Activated naive CD4-positive, alpha-beta T cell treated with anti-CD3 and anti-CD28 coated beads for 36 hours (primary cell): ENCODE measurements at places on chromosomes 6 and 20.

DNA sequence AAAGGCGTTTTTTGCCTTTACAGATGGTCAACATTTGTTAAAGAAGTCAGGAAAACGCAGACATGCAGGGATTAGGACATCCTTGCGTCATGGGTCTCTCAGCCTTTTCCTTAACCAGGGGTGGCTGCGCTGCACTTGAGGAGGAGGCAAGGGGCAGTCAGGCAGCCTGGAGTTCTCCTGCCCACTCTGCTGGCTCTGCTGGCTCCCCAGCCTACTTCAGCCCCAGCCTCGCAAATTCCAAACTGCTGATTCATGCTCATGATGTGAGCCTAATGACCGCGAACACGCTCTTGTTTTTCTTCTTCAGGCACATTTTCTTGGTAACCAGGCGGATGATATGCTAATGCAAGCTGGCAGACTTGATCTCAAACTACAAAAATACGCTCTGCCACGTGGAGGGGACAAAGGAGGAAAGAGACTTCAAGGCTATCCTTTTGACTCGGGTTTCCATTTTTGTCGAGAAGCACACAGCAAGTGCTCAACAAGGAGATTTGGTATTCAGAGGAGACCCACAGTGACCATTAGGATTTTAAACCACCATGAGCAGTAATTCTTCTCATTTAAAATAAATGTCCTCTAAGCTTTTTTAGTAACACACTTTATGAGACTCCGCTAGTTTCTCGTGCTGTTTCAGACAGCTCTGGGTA, 290.3 kb upstream of the STXBP5 start:
- DNase-seq: peak; percentile 39

GRCh38 chr6:13679996-13680395, 31.6 kb downstream of the RANBP9 start:
- no peak for DNase-seq

DNA sequence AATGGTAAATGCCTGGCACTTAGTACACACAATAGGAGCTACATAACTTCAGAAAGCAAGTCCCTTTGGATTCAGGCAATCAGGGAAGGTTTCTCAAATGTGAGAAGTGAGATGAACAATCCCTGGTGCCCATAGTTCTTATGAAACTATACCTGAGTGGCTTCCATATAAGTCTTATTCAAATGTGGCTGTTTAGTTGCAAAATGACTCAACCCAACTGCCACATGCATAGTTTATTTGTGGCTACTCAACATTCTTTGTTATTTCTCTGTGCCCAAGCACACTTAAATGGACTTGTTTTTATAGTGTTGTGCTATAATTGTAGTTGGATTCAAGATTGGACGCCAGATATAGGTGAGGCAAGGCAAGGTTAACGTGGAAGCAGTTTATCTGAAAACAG, 93.7 kb upstream of the ATXN1 start:
- DNase-seq: no peak

DNA sequence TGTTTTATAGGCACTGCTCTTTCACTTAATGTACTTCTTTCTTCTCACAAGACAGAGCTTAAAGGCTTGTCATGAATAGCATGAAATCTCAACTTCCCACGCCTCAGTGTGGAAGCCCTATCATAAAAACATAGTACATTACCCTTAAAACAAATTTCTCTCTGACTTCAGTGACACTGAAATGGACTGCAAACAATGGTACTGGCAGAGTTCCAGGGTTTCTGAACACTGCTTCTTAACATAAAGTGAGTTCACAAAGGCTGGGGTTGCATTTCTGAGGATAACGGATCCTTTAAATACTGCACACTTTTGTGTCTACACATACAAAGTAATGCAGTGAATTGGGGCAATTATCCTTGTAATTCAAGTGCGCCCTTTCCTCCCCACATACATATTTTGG, 32.3 kb upstream of the PLEKHG1 start:
- DNase-seq: no peak

DNA sequence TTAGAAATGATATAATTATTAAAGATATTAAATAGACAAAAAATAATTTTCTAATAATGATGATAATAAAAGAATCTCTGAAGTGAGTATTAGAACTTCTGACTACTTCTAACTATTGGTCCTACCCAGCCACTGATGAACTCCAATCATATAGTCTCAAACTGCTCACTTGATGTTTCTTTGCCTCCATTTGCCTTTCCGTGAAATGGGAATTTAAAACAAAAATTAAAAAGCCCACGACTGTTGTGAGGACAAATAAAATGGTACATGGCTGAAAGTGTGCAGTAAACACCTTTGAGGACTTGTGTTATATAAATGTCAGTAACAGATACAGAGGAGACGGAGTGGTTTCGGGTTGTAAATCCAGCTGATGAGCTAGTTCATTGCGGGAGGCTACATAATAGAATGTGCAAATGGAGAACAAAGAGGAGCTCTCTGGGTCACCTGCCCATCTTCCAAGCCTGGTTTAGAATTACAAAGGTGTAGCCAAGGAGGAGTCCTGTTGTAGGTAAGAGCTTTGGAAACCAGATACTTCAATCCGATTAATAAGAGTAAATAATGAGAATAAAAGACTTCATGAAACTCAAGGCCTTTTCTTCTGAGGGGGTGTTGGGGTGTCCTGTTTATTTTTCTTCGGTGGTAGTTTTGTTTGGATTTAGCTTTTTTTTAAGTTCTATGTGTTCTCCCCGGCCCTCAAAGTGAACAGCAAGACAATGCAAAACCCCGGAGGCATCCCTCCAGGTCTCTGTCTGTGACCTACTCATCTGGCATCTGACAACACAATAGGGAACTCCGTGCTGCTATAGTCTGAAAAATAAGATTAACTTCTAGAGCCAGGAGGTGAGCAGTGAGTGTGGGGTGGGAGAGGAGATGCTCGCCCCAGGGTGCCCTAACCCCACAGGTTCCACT, 4.4 kb upstream of the PXDC1 start:
- DNase-seq: no peak

GRCh38 chr6:119480961-119481497, 131.5 kb upstream of the MAN1A1 start:
- no peak for DNase-seq

- no peak for DNase-seq
Observed at GRCh38 chr6:25232479-25232878, 46.7 kb upstream of the CARMIL1 start.

DNA sequence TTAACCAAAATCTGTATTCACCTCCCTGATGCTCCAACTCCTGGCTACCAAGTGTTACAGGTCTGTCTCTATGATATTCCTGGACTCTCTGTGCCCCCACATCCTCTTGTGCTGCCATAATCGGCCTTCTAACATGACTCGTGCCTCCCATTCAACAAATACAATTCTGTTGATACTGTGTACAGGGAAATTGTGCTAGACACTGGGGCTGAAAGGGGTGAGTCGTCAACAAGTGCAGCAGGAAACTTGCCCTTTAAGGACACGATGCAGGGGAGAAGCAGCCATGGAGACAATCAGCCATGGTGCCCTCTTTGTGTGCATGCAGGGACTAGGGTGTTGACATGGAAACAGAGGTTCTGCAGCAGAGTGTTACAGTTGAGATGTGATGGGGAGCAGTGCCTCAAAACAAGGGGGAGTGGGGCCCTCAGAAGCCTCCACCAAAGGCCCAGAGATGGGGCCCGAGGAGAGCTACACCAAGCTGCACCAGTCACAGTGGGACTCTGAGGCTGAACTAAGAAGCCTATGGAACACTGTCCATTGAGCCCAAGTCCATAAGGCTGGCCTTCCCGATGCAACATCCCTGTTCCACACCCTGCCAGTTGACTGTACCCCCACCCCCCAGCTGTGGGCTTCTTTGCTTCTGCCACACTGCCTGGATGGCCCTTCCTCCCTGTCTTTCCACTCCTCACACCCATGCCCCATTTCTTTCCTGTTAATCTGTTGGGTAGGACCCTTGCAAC, 3.1 kb downstream of the PCED1A start:
- DNase-seq: no peak

DNA sequence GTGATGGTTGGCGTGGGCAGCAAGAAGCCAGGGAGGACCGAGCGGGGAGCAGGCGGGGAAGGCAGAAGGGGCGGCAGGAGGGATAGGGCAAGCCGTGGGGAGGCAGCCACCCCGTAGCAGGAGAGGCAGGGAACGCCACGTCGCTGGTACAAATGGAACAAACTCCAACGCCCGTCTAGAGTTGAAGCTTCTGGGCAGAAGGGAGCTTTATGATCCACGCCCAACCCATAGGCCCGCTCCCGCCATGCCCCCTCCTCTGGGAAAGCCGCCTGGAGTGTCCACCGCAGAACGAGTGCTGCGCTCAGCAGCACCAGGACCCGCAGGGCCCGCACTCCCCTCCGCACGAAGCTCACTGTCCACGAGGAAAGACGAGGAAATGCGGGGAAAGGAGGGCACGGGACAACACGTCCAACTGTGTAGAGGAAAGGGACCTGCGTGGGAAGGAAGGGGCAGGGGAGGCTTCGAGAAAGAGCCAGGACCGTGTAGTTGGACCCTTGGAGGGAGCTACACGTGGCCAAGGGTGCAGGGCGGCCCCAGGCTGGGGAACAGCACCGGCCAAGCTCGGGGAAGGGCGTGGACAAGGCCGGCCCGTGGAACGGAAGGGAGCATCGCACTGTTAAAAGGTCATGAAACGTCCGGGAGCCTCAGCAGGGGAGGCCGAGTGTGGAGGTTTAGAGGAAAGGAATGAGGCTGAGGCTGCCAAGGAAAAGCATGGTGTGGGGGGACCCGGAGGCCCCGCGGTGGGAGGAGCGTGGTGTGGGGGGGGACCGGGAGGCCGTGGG, 204.0 kb downstream of the DLL1 start:
- DNase-seq: no peak

DNA sequence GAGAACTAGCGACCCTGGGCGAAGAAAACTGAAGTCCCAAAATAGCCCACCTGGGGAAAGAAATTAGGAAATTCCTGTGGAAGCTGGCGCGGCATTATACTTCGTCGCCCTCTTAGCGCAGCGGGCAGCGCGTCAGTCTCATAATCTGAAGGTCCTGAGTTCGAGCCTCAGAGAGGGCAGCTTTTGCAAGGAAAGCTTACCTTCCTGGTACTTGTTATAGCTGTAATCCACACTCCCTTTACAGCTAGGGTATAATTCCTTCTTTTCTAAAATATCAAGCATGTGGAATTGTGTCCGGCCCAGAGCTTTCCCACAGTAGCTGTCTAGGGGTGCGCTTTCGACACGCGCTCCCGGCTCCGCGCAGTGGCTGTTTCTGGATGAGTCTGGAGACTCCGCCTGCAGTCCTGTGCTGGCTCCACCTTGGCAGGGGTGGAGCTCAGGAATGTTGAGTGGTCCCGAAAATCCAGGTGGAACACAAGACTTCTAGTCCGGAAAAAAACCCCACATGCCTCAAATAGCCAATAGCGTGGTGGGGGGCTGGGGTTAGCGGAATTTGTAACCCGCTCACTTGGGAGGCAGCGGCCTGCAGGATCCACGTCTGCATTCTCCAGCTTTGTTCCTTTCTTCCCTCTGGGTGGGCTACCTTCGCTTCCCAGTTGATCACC, 83.7 kb upstream of the ZNF322 start:
- no peak for DNase-seq

DNA sequence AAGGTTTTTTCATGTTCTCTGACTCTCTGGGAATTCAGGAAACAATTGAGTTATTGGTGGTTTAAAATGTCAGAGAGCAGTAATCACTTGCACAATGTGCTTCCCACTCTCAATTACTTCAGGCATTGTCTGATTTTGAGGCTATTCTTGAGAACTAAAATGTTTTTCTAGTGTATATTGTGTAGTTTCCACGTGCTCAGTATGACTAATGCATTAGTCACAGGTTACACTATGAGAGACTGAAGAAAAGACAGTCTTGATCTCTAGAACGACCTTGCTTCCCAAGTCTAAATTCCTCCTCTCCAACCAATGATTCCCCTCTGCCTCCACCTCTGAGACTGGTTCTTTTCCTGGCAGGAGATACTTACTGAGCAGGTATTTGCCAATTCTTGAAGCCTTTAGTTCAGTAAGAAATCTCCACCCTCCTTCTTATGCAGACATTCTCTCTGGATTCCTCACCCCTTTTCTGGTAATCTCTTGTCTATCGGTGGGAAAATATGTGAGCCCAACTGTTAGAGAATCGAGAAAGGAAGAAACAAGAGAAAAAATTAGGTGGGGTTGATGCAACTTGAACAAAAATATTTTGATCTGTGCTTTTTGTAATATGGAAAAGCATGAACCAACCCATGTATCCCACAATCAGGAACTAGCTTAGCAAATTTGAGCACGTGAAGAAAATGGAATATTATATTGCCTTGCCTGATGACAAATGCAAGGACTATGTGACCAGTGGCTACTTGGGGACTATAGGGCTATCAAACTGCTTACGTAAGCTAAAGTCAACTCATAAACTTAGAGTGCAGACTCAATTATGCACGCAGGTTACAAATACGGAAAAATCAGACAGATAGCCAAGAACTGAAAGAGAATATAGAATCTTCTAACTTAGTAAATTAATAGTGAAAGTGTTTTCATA, 61.1 kb upstream of the SLC22A16 start:
- DNase-seq: no peak

DNA sequence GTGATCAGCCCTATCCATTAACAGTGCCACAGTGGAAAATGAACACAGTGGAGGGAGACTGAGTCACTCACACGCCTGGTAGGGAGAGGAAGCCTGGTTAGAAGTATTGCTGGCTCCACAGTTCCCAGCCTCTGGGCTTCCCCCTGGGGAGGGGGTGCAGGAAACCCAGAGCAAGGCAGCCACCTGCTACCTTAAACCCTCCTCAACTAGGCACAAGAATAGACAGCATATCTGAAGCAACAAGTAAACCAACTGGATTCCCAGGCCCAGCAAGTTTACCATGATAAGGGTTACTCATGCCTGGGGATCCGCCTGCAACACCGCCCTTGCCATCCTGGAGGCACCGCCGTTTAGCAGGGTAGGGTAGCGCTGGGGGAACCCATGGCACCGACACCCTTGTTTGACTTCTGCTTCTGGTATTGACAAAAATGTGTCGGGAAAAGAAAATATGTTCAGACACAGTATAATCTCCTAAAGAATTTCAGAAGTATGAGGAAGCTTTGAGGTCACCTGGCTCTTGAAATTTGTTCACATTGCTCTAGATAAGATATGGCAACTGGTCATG, 38.3 kb downstream of the SLC22A23 start:
- DNase-seq: no peak

DNA sequence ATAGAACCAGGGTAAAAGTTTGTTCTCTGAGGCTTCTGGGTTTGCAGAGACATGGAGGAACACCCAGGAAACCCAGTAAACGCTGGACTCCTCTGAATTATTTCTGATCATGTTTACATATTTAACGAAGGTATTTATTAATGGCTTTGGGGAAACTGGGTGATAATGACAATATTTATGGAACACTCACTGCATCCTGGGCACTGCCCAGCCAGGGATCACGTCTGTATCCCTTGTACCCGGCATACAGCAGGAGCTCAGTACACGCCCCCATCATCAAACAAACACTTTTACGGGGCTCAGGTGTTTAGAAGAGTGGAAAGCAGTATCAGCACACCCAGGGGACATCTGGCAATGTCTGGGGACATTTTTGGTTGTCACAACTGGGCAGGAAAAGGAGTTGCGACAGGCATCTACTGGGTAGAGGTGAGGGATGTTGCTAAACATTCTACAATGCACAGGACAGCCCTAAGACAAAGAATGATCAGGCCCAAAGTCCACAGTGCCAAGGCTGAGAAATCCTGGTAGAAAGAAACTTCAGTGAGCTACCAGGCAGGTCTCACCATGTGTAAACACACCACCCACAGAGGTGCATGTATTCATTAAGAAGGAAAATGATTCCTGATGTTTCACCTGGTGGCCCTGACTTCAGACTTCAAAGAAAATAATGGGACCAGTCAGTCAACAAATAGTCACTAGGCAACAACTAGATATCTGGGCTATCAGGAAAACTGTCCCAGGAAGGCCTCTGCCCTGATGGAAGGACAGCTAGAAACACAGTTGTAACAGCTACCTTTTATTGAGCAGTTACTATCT, 35.3 kb downstream of the ZMYND8 start:
- no peak for DNase-seq

GRCh38 chr6:118283766-118284165, 264.3 kb upstream of the PLN start:
- peak; percentile 69 for DNase-seq
